ENCODE measurements at places on chromosomes 5 and 9. TPM values are rescaled to one million over a fixed set of nuclear protein-coding genes. Genes with fewer than 3 reads are reported as not detected.

KIF4B gene
- under 0.01 TPM for total RNA-seq

INVS gene
- total RNA-seq, result 30.8 TPM

NSMF gene
- 36.7 TPM for total RNA-seq

CRHBP gene
- 0.33 TPM for total RNA-seq

FGF1 gene
- 10.4 TPM for total RNA-seq

MAT2B gene
- 38.9 TPM for total RNA-seq

SPATA31A3 gene
- not detected for total RNA-seq

ANKRD18A gene
- total RNA-seq, result not detected

WDR38 gene
- not detected for total RNA-seq

PCDHA1 gene
- not detected for total RNA-seq

MELK gene
- 9.6 TPM for total RNA-seq

ZNF622 gene
- 36.6 TPM for total RNA-seq

SHOC1 gene
- under 0.01 TPM for total RNA-seq

UAP1L1 gene
- 38.3 TPM for total RNA-seq

SLC34A1 gene
- not detected for total RNA-seq

IL7R gene
- total RNA-seq, result 9.8 TPM

PKN3 gene
- total RNA-seq, result 0.46 TPM

HACD4 gene
- 2.0 TPM for total RNA-seq

CDH9 gene
- not detected for total RNA-seq
